ENCODE measurements at places on chromosomes 7 and 10.

DNA sequence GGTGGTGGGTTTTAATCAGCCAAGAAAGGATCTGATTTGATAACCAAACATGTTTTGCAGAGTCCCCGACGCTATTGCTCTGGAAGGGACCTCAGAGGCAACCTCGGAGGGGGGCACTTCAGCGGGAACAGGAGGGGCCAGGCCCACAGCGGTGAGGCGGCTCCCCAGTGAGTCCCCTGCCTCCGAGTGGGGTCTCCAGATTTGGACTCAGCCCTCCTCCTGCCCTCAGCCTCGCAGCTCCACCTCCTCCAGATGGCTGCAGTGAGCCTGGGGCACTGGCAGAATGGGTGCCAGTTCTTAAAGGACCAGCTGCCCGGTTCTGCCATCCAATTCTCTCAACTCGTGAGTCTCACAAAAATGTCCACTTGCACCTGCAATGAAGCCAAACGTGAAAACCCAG lies 61.0 kb upstream of the NANOS1 start:
- DNase-seq, result no peak

DNA sequence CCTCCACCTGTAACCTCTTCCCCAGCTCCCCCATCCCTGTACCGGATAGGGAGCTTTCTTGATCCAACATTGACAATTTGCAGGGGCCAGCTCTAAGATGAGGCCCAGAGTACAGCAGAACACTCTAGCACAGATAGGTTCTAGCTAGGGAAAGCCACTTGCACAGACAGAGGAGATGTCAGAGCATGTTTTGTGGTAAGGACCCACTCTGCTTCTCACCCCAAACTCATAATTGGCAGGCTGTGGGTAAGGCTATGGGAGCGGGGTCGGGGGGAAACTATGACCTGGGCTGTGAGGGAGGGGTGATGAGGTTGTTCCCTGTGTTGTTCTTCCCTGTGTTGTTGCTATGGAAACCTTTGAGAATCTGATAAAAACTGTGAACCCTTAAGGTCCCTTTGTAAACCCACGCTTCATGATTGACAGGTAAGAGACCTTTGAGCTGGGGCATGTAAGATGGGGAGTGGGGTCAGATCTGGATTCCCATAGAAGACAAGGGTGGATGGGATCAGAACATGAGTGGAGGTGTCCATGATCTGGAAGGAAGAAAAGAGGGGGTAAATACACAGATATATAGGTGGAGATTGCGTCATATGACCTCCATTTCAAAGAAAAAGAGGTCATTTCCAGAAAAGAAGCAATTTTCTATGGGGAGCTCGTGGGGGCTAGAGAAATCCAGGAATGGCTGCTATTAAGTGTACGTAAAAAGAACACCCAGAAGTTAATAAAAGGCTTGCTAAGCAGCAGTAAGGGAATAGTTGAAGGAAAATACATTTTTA lies 4.0 kb downstream of the CALD1 start:
- DNase-seq, result no peak

DNA sequence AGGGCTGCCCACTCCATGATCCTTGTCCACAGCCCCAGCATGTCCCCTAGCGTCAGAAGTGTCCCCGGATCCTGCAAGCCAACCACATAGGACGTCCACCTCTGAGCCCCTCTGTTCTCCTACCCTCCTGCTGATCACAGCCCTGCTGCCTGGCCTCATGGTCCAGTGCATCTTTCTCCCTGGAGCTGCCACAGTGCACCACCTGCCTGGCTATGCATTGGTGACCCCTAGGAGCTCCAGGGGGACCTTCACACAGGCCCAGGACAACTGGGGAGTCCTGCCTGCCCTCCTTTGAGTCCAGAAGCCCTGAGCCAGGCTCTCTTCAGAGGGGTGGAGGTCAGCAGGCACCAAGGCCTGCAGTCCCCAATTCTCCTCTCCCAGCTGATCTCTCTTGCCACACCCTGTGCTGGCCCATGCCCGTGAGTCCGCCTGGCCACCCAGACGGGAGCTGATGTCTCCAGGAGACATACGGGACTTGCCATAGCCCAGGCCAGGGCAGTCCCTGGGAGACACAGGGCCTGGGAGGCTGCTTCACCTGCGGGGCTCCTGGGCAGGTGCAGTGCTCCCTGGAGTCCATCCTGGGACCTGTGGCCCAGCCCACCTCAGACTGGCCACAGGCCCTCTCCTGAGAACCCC lies 77.4 kb upstream of the RET start:
- DNase-seq, result no peak

DNA sequence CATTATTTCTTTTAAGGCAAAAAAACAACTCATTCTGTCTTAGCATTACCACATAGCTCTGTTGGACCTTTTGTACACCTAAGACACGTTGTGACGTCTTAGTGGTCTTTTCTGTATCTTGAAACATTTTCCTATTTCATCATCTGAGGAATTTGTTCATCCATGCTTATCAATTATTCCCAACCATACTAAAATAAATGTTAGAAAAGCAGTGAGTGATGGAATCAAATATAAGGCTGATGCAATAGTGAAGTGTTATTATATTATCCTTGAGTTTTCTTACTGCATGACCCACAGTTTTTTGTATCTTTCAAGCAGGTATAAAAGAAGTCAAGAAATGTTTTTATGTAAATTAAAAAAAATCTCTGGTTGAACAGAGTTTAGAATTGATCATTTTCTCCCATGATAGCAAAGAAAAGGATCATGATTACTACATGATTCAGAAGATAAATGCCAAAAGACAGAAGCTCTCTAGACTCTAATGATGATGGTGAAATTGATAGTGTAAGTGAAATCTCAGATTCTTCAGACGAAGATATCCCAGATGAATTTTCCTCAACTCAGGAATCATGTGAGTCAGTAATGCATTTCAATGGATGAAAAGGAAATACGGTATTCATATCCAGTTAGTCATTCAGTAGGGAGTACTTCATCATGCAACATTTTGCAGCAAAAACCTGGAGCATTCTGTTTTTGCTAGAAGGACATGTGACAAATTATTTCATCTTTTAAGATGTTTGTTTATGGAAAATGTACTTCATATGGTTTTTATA lies 51.4 kb downstream of the CELF2 start:
- no peak for DNase-seq

DNA sequence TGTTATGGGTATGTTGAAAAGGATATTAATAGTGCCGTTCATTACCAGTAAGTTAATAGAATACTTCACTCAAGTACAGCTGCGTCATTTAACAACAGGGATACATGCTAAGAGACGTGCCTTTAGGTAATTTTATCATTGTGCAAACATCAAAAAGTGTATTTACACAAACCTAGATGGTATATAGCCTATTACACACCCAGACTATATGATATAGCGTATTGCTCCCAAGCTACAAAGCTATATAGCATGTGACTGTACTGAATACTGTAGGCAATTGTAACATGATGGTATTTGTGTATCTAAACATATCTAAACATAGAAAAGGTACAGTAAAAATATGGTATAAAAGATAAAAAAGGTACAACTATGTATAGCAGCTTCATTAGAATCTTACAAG lies 11.1 kb upstream of the PRKG1 start:
- DNase-seq, result no peak

DNA sequence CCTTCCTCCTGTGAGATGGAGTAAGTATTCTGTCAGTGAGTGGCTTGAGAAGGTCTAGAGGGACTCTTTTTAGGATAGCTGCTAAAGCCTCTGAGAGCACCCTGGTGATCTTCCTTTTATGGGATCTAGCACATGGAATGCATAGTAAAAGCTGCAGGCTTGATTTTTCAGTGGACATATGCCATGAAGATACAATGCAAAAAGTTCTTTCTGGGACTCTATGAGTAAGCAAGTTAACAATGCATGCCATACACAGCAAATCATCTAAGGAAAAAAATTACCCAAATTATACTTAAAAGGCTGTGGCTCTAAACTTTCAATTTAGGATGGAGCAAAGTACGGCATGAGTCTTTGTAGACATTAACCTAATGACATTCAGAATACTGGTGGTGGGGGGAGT lies 154.5 kb downstream of the SGMS1 start:
- DNase-seq, result no peak

- peak; percentile 28 for DNase-seq
These were observed 52.3 kb downstream of the HECW1 start for GRCh38 chr7:43164757-43165156.

DNA sequence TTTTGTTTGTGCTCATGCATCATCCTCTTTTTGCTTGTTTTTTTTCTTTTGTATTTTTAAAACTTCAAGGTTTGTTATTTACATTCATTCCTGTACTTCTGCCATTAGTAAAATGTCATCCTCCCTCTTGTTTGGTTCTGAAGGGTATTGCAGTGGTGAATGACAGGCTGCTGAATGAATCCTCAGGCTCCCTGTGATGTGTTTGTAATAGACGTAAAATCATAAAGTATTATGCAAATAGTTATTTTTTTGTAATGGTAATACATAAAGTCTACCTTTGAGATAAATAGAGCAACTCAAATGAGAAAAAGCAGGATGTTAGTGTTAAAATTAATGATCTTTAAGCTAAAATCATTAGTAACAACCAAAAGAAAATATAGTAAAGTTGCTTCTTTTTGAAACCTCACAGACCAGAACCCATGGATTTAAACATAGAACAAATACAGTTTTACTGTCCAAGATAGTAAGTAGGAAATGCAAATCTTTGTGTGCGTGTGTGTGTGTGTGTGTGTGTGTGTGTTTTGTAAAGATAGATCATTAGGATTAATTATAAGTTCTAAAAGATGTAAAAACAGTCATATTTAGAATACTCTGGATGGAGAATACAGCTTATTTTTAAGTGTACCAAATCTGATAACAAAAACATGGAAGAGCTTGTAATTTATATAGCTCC lies 4.5 kb downstream of the GLCCI1 start:
- no peak for DNase-seq

- DNase-seq, result peak; percentile 62
These were observed 1.0 kb downstream of the TNS3 start for GRCh38 chr7:47580811-47581331.

GRCh38 chr7:1053002-1053411 lies 8.7 kb downstream of the GPR146 start:
- peak; percentile 56 for DNase-seq

DNA sequence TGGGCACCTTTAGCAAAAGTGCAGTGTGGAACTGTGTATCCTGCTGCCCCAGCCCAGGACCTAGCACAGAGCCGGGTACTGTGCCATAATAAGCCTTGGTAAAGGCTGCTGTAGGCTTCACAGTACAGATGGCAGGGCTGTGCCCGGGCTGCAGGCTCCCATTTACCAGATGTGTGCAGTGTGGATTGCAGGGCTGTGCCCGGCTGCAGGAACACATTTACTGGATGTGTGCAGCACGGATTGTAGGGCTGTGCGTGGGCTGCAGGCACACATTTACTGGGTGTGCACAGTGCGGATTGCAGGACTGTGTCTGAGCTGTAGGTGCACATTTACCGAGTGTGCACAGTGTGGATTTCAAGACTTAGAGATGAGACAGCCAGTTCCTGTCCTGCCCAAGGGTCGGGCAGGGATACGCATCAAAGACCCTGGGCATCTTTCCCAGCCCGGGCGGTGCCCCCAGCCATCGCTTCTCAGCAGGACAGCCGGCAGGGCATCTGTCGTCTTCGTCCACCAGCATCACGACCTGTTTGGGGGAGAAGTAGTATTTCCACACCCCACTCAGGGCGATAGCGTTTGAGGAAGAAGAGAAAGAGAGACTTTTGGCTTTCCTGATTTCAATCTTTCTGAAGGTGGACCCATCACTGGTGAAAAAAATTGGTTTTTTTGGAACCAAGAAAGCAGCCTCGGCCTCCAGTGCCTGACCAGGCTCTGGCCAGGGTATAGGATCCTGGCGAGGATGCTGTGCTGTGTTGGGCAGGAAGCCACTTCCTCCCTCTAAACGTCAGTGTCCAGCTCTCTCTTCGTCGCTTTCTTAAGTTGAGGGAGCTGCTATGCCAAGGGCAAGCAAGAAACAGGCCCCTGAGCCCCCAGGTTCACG lies 180.8 kb downstream of the CUX1 start:
- DNase-seq, result no peak

- DNase-seq, result peak; percentile 55
These were observed 534.6 kb upstream of the POM121L12 start for GRCh38 chr7:52500841-52501240.

- DNase-seq, result no peak
These were observed 6.8 kb upstream of the HIPK2 start for GRCh38 chr7:139784648-139785047.

- no peak for DNase-seq
These were observed 2.1 kb upstream of the CCDC126 start for GRCh38 chr7:23594879-23595604.

DNA sequence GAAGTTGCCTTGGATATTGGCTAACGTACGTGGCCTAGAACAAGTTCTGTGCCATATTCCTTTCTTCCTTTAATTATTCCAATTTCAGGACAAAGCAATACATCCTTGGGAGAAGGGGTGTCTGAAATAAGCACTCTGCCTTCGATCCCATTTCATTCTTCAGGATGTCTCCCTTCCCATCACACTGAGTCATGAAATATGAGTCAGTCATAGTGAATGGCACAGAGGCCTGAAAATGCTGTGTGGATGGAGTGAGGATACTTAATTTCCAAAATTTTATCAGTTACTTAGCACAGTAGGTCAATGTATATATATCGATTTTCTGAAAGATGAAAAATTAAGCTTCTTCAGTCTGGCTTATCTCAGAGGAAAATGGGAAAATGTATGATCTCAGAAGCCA lies 19.5 kb downstream of the EVX1 start:
- DNase-seq, result no peak

- DNase-seq, result no peak
These were observed 44.7 kb upstream of the PDZD8 start for GRCh38 chr10:117419921-117420320.

- no peak for DNase-seq
These were observed 26.2 kb downstream of the IKZF1 start for GRCh38 chr7:50330696-50331095.

DNA sequence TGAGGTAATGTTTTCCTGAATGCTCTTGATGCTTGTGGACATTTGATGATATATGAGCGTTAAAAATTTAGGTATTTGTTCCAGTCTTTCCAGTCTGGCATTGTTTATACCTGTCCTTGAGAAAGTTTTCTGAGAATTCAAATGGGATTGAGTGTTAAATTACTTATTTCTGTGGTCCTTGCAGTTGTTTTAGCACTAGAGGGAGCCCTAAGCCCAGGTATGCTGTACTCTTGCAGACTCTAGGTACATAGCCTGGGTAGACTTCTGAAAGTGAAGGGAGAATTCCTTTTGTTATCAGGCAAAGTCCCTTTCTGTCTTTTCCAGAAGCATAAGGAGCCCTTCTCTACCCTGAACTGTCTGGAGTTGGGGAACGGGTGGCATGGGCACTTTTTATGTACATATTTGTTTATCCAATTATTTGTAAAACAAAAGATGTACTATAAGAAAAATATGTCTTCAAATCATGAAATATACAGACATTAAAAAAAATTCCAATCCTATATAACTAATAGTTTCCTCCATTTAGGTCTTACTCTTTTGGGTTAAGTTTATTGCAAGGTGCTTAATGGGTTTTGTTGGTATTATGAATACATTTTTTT lies 262.1 kb downstream of the ATRNL1 start:
- peak; percentile 69 for DNase-seq

DNA sequence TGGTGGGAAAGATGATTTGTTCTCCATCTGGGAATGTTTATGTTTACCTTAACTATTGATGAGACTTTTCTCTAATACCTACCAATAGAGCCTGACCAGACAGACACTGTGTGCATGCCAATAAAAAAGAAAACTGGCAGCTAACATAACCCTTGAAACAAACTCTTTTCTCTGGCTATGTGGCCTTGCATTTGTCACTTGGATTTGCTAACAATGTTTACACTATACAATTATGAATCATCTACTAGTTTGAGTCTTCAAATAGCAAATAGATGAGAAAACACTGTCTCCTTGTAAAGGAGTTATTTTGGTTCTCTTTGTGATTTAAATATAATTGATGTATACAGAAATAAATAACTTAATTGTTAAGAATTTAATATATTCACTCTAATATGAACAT lies 273.1 kb downstream of the SEMA3D start:
- peak; percentile 26 for DNase-seq
